ENCODE measurements at places on chromosomes 1 and 21.

DNA sequence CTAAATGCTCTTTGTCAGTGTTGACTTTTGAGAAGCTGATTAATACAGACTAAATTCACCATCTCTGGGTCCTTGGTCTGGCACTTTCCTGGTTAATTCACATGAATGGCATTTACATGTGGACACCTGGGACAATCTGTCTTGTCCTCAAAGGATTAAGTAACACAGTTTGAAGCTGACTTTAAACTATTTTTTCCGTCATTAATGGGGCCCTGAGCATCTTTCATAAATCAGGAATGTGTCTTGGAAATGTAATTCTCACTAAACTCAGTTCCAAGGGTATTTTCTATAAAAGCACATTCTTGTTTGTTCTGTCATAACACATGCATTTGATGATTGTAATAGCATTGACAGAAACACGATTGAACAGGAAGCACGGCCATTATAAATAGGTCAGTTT lies 26.7 kb upstream of the NBL1 start:
- no peak for DNase-seq

DNA sequence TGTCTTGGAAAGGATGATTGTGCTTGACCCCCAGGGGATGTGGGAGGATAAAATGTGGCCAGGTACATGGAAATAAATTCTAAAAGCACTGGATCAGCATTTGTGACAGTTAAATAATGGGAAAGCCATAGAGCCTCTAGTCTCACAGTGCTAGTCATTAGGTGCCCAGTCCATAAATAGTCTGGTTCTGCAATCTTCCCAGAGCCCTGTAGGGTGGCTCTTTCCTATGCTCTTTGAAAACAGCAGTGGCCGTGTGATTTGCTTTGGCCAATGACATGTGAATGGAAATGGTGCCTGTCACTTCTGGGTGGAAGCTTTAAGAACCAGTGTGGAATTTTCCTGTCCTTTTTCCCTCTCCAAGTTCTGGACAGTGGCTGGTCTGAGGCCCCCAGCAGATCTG lies 113.2 kb downstream of the TRABD2B start:
- DNase-seq, result no peak

GRCh38 chr1:222777977-222778376 lies 36.9 kb upstream of the DISP1 start:
- DNase-seq, result no peak

- no peak for DNase-seq
Observed at GRCh38 chr1:39788426-39788757, 273 bp downstream of the BMP8B start.

DNA sequence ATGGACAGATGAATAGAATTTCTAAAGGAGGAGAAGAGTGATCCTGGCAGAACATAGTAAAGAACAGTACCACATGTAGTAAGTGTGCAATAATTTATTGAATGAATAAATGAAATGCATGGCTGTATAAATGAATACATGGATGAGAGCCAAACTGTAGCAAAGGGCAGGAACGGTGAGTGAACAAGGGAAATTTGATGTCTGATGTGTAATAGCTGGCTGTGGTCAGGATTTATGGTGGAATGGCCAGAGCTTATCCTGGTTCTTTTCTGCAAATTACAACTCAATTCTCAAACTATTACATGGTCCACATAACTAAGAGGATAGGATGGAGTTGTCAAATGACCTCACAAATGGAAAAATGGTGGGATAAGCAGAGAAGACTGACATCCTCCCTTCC lies 43.2 kb upstream of the ARHGAP29 start:
- DNase-seq, result no peak
